ENCODE measurements at places on chromosomes 7 and 10. TPM values are rescaled to one million over a fixed set of nuclear protein-coding genes. Genes with fewer than 3 reads are reported as not detected.

Gene ITPRID1
- polyA plus RNA-seq: not detected

Gene CYP2C8
- not detected for polyA plus RNA-seq

Gene EPO
- polyA plus RNA-seq: not detected

Gene SPDYE11
- not detected for polyA plus RNA-seq

Gene SLC16A12
- 0.26 TPM for polyA plus RNA-seq

Gene TSPAN33
- 0.36 TPM for polyA plus RNA-seq
